Effector memory CD8-positive, alpha-beta T cell (primary cell): ENCODE measurements at places on chromosomes 5 and 9.
A peak's percentile ranks its signal among the peaks of the same experiment; 100 is the strongest.

DNA sequence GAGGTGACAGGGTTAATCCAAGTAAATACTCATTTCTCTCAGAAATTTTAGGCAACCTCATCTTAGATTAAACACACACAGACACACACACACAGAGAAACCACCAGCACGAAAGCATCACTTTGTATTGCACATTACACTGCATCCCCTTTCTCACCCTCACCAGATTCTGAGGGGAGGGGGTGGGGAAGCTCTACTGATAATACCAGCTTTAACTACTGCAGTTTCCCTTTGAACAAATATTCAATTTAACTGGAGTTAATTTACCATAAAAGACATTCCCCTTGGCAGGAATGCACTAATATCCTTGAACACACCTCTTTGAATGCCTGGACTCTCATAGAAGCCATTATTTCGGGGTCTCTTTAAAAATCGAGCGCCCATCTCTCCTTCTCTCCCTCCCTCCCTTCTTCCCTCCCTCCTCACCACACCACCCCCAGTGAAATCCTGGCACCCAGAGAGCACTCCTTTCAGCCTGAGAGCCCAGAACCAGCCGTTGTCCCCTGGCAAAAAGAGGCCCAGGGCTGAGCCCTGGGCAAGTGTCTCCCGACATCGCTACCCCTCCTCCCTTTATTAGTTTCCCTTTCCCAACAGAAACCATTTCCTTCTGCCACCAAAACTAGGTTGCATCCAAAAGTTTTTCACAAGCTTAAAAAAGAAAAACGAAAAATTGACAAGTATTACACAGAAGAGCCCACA lies 2.8 kb upstream of the NFIB start:
- H3K36me3 ChIP-seq = peaks cover 2% of the 10 kb centered on the region
- no peak for DNase-seq
- peaks cover 16% of the 10 kb centered on the region for H3K4me1 ChIP-seq
- no peak overlapping the region for H3K27ac ChIP-seq
- H3K4me3 ChIP-seq = peak overlapping the region; percentile 47

GRCh38 chr9:92790542-92791527 lies 26.2 kb upstream of the BICD2 start:
- H3K4me1 ChIP-seq = peaks cover 9% of the 10 kb centered on the region
- H3K36me3 ChIP-seq = no peaks in the 10 kb centered on the region
- peak overlapping the region; percentile 53 for H3K27ac ChIP-seq
- DNase-seq = peak; percentile 79

GRCh38 chr5:1821862-1822261 lies 20.7 kb downstream of the NDUFS6 start:
- H3K36me3 ChIP-seq = peaks cover 30% of the 10 kb centered on the region
- H3K4me3 ChIP-seq = no peak overlapping the region
- no peaks in the 10 kb centered on the region for H3K4me1 ChIP-seq
- no peak for DNase-seq
- H3K27me3 ChIP-seq = no peaks in the 10 kb centered on the region
- H3K27ac ChIP-seq = no peak overlapping the region

GRCh38 chr9:113583511-113584427 lies 120.2 kb downstream of the RGS3 start:
- peak overlapping the region; percentile 95 for H3K27ac ChIP-seq
- no peaks in the 10 kb centered on the region for H3K27me3 ChIP-seq
- H3K4me3 ChIP-seq = no peak overlapping the region
- H3K4me1 ChIP-seq = peaks cover 58% of the 10 kb centered on the region

DNA sequence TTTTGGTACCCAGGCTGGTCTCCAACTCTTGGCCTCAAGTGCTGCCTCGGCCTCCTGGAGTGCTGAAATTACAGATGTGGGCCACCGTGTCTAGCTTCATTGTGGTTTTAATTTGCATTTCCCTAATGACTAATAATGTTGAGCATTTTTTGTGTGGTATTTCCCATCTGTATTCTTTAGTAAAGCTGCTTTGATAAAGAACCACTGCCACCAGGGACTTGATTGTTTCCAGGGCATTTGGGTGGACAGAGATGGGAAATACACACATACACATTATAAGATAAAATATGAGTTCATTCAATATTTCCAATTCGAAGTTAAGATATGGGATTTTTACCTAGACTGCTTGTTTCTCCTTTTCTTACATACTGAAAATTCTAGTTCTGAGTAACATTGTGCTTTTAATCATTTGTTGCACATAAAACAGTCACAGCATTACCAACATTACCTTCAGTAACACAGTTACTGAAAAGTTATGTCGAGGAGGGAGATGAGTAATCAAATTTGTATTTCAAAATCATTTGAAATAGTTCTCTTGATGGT lies 28.9 kb downstream of the HABP4 start:
- H3K27ac ChIP-seq = peak overlapping the region; percentile 41
- no peak overlapping the region for H3K4me3 ChIP-seq
- H3K4me1 ChIP-seq = peaks cover 9% of the 10 kb centered on the region
- peaks cover 12% of the 10 kb centered on the region for H3K36me3 ChIP-seq
- no peaks in the 10 kb centered on the region for H3K27me3 ChIP-seq

DNA sequence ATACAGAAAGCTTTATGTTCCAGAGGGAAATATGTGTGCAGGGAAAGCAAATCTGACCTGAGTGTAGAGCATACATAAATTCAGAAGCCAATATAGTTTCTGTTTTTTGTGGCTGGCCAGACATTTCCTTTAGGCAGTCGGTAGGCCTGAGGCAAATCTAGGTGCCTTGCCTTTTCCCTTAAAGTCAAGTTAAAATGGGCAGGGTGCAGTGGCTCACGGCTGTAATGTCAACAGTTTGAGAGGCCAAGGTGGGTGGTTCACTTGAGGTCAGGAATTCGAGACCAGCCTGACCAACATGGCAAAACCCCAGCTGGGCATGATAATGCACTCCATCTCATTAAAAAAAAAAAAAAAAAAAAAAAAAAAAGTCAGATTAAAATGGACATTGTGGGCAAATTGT lies 31.2 kb downstream of the PHAX start:
- no peaks in the 10 kb centered on the region for H3K4me1 ChIP-seq
- no peak overlapping the region for H3K4me3 ChIP-seq
- no peaks in the 10 kb centered on the region for H3K27me3 ChIP-seq
- peaks cover 9% of the 10 kb centered on the region for H3K36me3 ChIP-seq
- H3K27ac ChIP-seq = no peak overlapping the region

GRCh38 chr5:10768328-10768899 lies 7.4 kb upstream of the DAP start:
- H3K4me3 ChIP-seq = no peak overlapping the region
- no peak for DNase-seq
- no peaks in the 10 kb centered on the region for H3K4me1 ChIP-seq
- peaks cover 33% of the 10 kb centered on the region for H3K27me3 ChIP-seq
- no peaks in the 10 kb centered on the region for H3K36me3 ChIP-seq
- no peak overlapping the region for H3K27ac ChIP-seq

- no peak for DNase-seq
- H3K4me3 ChIP-seq = no peak overlapping the region
- H3K27ac ChIP-seq = no peak overlapping the region
- peaks cover 7% of the 10 kb centered on the region for H3K36me3 ChIP-seq
- peaks cover 40% of the 10 kb centered on the region for H3K27me3 ChIP-seq
Measured at GRCh38 chr9:113646946-113647914, 183.7 kb downstream of the RGS3 start.

DNA sequence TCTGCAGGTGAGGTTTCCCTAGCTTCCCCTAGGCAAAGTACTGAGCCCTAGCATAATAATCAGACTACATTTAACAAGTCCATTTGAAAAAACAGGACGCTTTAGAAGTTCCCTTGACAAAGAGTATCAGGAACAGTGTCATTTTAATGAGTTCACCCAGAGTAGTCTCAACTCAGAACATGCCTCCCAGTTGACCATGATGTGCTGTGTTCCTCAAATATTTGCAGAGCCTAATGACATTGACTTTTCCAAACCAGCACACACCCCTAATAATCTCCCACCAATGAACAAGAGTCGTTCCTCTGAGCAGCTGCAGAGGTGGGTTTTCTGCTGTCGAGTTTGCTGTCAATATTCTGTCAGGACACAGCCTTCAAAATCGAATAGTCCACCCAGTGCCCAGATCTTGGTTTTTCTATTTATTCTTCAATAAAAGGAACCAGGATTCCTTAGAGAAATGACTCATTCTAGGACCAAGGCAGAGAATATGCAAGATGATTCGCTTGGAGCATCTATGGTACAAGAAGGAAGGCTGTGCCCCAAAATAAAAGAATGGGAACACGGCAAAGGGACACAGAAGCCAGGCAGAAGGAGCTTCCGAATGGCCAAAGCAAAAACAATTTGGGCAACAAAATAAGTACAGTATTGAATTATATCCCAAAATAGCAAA lies 57.6 kb downstream of the OTULIN start:
- no peaks in the 10 kb centered on the region for H3K27me3 ChIP-seq
- no peak overlapping the region for H3K27ac ChIP-seq
- no peak for DNase-seq
- no peak overlapping the region for H3K4me3 ChIP-seq

DNA sequence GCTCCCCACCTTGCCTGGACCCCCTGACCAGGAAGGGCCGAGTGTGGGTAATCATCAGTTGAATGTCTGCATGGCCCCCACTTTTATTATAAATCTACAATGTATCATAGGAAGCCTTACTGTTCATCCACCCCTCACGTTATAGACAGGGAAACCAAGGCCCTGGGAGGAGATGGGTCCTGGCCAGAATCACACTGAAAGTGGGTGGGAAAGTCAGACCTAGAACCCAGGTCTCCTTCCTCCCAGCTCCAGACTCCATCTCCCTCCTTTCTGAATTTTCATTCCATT lies 17.1 kb downstream of the CD74 start:
- no peaks in the 10 kb centered on the region for H3K27me3 ChIP-seq
- no peak overlapping the region for H3K4me3 ChIP-seq
- peaks cover 13% of the 10 kb centered on the region for H3K4me1 ChIP-seq

GRCh38 chr5:148816782-148817181 lies 9.6 kb upstream of the ADRB2 start:
- H3K4me1 ChIP-seq = peaks cover 7% of the 10 kb centered on the region
- H3K27ac ChIP-seq = no peak overlapping the region
- no peaks in the 10 kb centered on the region for H3K36me3 ChIP-seq
- H3K4me3 ChIP-seq = no peak overlapping the region
- no peaks in the 10 kb centered on the region for H3K27me3 ChIP-seq

DNA sequence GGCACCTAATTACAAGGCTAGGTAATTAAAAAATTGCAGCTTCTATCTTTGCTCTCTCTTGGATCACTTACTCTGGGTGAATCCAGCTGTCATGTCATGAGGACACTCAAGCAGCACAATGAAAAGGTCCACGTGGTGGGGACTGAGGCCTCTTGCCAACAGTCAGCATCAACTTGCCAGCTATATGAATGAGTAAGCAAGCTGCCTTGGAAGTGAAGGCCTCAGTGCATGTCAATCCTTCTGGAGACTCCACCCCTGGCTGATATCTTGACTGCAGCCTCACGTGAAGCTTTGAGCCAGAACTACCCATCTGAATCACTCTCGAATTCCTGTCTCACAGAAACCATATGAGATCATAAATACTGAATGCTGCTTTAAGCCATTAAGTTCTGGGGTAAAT lies 140.5 kb downstream of the SNX18 start:
- no peak for DNase-seq
- H3K27ac ChIP-seq = no peak overlapping the region
- peaks cover 19% of the 10 kb centered on the region for H3K4me1 ChIP-seq
- no peak overlapping the region for H3K4me3 ChIP-seq

- no peaks in the 10 kb centered on the region for H3K36me3 ChIP-seq
- H3K4me3 ChIP-seq = no peak overlapping the region
- H3K4me1 ChIP-seq = no peaks in the 10 kb centered on the region
- DNase-seq = no peak
Measured at GRCh38 chr5:96096724-96097123, 135.1 kb upstream of the ELL2 start.

DNA sequence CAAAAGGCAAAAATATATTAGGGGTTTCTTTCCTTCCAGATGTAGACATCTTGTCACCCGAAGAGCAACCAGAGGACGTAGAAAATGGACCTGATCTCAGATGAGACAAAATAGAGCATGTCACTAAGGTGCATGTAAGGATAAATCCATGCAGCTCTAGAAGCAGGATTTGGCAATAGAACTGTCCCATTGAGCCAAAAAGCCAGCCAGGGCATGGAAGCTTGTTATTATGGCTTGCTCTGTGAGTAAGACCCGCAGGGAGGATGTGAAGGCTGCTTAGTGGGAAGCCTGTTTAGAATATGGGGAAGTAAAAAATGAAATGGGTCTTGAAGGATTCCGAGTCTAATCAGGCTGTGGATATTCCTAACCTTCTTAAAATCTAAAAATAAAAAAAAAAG lies 165.6 kb upstream of the MPDZ start:
- H3K4me3 ChIP-seq = no peak overlapping the region
- no peaks in the 10 kb centered on the region for H3K36me3 ChIP-seq
- H3K27me3 ChIP-seq = no peaks in the 10 kb centered on the region
- no peak overlapping the region for H3K27ac ChIP-seq
- DNase-seq = no peak
- H3K4me1 ChIP-seq = no peaks in the 10 kb centered on the region

GRCh38 chr5:128681764-128682592 lies 143.9 kb upstream of the FBN2 start:
- H3K36me3 ChIP-seq = peaks cover 3% of the 10 kb centered on the region
- no peak for DNase-seq
- H3K27ac ChIP-seq = no peak overlapping the region

- H3K27me3 ChIP-seq = peaks cover 57% of the 10 kb centered on the region
- H3K4me1 ChIP-seq = peaks cover 1% of the 10 kb centered on the region
- no peak overlapping the region for H3K4me3 ChIP-seq
- DNase-seq = no peak
Measured at GRCh38 chr9:114238472-114238871, 83.1 kb downstream of the COL27A1 start.

GRCh38 chr5:125249400-125249799 lies 503.0 kb upstream of the ZNF608 start:
- H3K27me3 ChIP-seq = no peaks in the 10 kb centered on the region
- no peaks in the 10 kb centered on the region for H3K36me3 ChIP-seq
- no peak overlapping the region for H3K4me3 ChIP-seq

GRCh38 chr5:77010243-77010642 lies 20.0 kb upstream of the AGGF1 start:
- H3K27ac ChIP-seq = no peak overlapping the region
- H3K4me1 ChIP-seq = no peaks in the 10 kb centered on the region
- no peak for DNase-seq
- H3K4me3 ChIP-seq = no peak overlapping the region
- no peaks in the 10 kb centered on the region for H3K36me3 ChIP-seq

DNA sequence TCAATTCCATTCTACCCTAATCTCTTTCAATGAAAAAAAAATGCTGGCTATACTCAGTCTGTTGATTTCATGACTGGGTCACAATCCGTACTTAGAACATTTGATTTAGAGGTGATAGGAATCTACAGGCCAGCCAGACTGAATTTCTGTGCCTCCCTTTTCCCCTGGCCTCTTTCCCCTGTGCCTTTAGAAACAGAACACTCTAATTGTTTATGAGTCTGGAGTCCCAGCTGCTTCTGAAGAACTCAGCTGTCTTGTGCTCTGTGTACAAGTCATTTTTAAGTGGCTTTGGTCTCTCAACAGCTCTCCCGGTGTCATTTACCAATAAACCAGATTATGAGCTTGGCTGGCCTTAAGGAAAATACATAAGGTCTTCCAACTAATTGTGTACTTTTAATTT lies 94.1 kb upstream of the ITGA2 start:
- H3K36me3 ChIP-seq = no peaks in the 10 kb centered on the region
- H3K27me3 ChIP-seq = no peaks in the 10 kb centered on the region
- H3K27ac ChIP-seq = no peak overlapping the region
- no peaks in the 10 kb centered on the region for H3K4me1 ChIP-seq

DNA sequence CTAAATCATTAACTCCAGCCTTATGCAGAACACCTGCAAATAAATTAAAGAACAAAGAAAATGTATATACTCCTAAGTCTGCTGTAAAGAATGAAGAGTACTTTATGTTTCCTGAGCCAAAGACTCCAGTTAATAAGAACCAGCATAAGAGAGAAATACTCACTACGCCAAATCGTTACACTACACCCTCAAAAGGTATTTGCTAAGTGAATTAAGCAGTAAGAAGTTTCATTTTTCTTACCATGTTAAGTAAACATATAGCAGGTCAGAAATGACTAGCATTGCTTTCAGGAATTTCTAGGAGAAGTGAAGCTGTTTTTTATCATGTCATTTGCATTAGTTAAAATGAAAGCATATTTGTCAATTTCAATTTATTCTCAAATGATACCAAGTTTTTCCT lies 92.7 kb downstream of the MELK start:
- H3K36me3 ChIP-seq = peaks cover 7% of the 10 kb centered on the region
- DNase-seq = no peak
